ENCODE measurements at places on chromosomes 7 and 10. TPM values are rescaled to one million over a fixed set of nuclear protein-coding genes. Genes with fewer than 3 reads are reported as not detected.

The IKZF1 gene
- not detected for total RNA-seq

DNA sequence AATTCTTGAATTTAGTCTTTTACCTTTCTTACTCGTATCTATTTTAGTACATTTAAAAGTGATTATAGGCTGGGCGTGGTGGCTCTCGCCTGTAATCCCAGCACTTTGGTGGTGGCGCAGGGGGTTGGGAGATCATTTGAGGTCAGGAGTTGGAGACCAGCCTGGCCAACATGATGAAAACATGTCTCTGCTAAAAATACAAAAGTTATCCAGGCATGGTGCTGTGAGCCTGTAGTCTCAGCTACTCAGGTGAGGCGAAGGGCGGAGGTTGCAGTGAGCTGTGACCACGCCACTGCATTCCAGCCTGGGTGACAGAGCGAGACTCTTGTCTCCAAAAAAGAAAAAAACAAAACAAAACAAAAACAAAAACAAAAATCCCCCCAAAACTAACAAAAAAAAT lies 12.2 kb downstream of the PRKCQ start:
- no peak for DNase-seq

DNA sequence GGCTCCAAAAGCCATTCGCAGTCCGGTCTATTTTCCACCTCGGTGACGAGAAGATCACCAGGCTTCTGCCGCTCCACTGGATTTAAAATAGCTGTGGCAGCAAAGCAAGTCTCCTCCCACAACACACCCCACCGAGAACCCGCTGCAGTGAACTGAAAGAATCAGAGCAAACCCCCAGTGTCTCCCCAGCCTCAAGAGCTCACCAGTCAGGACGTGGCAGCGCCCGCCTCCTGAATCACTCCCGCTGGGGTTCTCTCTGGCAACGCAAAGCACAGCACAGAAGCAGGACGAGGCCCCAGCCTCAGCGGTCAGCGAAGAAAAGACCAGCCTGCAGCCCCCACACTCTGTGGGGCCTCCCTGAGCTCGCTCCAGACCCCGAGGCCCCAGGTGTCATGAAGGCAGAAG lies 126.1 kb upstream of the PPP2R2D start:
- DNase-seq = no peak

The HOXA10 gene
- 12.8 TPM for total RNA-seq

DNA sequence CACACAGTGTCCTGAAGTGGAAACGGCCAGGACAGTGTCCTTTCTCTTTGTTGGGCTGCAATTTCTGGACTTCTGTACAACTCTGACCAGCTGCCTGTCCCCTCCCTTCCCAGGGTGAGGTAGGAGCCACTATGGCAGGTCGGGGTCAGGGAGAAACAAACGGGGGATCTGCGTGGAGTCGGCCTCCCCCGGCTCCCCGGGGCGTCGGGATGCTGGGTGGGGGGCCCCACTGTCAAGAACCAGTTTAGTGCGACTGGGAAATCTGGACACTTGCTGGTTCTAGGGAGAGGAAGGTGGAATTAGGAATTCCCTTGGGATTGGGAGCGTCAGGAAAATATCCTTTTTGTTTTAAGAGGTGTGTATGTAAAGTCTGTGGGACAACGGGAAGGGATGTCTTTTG lies 567 bp downstream of the SYCE1 start:
- DNase-seq = no peak

The COL26A1 gene
- not detected for total RNA-seq

DNA sequence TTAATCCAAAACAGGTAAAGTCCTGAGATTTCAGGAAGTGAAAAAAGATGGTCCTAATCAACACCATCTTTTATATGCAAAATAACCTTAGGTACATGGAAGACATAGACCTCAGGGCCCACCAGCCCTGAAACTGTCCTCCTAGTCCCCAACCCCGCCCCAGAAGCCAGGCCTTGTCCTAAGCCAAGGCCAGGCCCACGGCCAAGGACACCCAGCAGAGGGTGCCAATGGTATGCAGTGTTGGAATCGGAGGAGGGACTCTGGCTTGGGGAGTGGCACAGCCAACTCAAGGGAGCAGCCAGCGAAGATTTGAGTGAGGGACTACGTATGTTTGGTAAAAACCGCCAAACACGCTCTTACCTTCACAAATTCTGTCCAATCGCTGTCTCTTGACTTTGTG lies 96.7 kb downstream of the ZRANB1 start:
- DNase-seq = no peak

The HACD1 gene
- total RNA-seq = 39.8 TPM

- DNase-seq = no peak
These were observed 20.4 kb upstream of the CCSER2 start for GRCh38 chr10:84308021-84308420.

DNA sequence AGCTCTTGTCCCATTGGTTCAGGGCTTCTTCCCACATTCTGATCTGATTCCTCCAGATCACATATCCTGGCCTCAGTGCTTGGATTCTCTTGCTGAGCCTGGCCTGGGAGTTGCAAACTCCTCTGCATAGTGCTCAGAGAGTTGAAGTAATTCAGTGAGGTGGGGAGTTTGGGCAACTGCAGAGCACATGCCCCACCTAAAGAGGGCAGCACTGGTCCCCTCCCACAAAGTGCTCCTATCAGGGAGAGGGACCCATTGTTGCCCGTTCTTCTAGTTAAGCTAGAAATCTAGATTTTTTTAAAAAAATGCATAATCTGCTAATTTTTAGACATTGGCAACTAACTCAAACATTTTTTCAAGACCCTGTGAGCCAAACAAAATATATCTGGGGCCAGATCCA lies 45.1 kb downstream of the CHN2 start:
- no peak for DNase-seq

DNA sequence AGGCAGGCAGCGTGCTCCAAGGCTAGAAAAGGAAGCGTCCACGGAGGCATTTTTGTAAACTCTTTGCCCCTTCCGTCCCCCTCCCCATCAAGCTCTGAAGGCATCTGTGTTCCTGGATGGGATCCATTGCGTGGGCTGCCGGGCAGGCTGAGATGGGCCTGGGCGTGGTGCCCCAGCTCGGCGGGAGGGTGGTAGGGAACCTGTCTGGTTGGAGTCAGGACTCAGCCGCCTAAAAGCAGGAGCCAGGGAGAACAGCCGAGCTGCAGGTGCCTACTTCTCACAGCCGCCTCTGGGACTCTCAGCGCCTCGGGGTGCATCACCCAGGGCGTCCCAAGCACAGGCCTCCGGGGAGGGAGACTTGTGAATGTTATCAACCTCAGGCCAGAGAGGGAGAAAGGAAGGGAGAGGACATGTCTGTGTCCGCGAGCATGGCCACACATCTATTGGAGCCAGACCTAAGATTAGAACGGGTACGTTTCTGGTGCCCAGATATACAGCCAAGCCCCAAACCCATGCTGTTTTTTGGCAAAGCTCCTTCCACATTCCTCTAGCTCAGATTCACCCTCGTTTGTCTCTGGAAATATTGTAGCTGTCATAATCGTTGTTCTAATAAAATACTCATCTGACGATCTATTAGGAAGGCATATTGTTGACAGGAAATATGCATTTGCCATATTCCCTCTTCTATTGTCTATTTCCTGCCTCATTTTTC lies 48.6 kb upstream of the CTBP2 start:
- no peak for DNase-seq

GRCh38 chr7:47715631-47716068 lies 133.7 kb upstream of the TNS3 start:
- DNase-seq = no peak

GRCh38 chr10:131282961-131283360 lies 28.6 kb downstream of the TCERG1L start:
- DNase-seq = no peak

DNA sequence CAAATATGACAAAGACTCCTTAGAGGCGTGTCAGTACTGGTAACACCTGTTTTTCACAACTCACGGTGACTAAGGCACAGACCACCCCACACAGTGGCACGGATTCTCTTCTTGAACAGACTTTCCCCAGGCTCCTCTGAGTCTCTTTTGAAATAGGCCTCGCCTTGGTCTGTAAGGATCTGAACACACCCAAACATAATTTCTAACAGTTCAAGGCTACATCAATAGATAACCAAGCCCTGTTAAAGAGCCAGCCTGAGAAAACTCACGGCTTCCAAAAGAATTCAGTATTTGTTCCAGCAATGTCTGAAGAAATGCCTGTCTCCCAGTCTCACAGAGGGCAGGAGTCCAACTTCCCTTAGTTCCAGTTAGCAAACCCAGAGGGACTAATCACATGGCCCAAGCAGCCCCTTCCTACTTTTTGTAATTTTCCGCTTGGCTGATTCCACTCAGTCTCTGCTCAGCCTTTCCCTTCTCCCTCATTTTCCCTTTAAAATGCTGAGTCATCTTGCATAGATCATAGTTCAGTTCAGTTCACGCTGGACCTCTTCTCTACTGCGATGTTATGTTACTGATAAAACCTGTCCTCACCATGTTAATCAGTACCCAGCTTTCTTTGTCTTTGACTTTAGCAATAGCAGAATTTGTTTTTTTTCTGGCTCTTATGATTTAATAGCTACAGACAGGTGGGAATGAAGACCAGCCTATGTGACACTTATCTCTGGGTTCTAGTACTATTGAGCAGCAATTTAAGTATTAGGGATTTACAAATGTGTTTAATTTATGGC lies 22.6 kb upstream of the AKR1C3 start:
- peak; percentile 85 for DNase-seq

GRCh38 chr10:125260260-125260659 lies 99.9 kb upstream of the CTBP2 start:
- no peak for DNase-seq

GRCh38 chr7:117835016-117835664 lies 38.1 kb downstream of the CTTNBP2 start:
- no peak for DNase-seq

GRCh38 chr10:99958302-99958701 lies 51.4 kb downstream of the DNMBP start:
- no peak for DNase-seq

The LIPK gene
- total RNA-seq = 0.17 TPM

The CFAP43 gene
- 0.06 TPM for total RNA-seq

The SLC16A12 gene
- total RNA-seq = 0.45 TPM

The BAIAP2L1 gene
- 2.9 TPM for total RNA-seq

- no peak for DNase-seq
These were observed 252.1 kb upstream of the TAC1 start for GRCh38 chr7:97479740-97480290.

The RBP3 gene
- total RNA-seq = not detected

GRCh38 chr7:52085610-52086009 lies 769.0 kb upstream of the COBL start:
- DNase-seq = no peak

The PPA1 gene
- 180 TPM for total RNA-seq

DNA sequence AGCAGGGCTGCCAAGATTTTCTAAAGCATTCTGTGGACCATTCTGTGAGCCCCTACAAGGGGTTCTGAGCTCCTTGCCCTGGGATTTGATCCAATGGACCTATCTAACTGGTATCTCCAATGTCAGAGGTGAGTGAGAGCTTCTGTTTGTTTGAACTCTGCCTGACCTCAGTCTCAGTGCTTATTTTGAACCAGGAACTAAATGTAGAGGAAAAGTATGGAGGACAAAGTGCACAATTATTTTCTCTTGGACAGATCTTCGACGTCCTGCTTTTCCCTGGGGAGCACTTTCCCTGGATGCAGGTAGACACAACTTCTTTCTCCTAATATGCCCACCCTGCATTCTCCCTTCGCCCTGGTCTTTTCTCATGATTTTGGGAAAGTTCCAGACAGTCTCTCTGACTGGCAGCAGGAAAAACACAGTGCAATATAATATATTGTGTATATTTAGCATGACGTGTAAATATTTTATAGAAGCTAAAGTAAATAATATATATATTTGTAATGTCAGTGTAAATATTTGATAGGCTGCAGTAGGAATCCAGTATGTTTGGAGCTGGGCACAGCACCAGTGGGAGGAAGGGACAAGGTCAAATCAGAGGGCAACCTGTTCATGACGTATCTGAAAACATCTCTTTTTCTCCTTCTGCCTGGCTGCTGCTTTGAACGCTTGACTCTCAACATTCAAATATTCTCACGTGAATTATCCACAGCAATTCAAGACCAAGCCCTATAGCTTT lies 184.0 kb upstream of the LYZL1 start:
- no peak for DNase-seq

The RBM20 gene
- total RNA-seq = 0.51 TPM

The PTF1A gene
- total RNA-seq = not detected

The LEP gene
- not detected for total RNA-seq

- no peak for DNase-seq
These were observed 4.6 kb upstream of the ZNF22 start for GRCh38 chr10:44995914-44996669.

GRCh38 chr7:155527664-155528063 lies 18.7 kb downstream of the CNPY1 start:
- DNase-seq = no peak

- no peak for DNase-seq
These were observed 1005.8 kb downstream of the NRG3 start for GRCh38 chr10:82880776-82881290.

DNA sequence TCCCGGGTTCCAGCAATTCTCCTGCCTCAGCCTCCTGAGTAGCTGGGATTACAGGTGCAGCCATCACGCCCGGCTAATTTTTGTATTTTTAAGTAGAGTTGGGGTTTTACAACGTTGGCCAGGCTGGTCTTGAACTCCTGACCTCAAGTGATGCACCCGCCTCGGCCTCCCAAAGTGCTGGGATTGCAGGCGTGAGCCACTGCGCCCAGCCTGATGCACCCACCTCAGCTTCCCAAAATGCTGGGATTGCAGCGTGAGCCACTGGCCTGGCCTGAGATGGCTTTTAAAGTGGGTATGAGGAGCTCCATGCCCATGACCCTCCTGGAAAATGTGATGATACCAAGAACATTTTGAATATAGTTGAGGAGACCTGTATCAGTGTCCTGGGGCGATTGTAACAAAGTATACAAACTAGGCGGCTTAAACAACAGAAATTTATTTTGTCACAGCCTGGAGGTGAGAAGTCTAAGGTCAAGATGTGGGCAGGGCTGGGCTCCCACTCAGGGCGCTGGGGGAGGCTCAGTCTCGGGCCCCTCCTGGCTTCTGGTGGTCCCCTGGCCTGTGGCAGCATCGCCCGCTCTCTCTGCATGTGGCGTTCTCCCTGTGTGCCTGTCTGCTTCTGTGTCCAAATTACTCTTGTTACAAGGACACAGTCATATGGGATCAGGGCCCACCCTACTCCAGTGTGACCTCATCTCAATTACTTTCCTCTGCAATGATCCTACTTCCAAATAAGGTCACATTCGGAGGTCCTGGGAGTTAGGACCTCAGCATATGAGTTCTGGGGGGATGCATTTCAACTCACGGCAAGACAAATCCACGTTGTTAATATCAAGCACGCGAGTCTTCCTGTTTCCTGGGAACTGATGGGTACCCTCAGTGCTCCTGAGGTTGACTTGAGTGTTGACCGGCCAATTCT lies 108.8 kb downstream of the ACTR3B start:
- no peak for DNase-seq

DNA sequence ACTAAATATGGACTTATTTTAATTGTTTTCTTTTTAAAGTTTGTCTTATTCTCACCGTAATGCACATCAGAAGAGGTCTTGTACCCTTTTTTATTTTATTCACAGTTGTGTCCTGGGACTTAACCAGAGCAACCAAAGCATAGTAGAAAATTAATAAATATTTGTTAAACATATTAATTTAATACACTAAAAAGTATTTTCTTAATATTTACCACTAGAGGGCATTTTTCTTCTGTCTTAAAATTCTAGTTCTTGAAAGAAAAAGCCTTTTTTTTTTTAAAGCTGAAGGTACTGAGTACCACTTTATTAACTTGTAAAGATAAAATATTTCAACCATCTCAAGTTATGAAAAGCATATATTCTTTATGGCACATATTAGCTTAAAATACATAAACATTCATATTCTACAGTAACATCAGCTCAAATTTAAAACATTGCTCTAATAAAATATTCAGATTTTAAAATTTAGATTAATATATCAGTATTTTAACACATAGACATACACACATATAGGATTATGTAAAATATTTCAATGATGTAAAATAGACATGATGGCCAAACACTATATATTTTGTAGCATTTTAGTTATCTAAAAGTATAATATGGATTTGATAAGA lies 260.4 kb downstream of the SEMA3A start:
- DNase-seq = no peak

The R3HCC1L gene
- 10.4 TPM for total RNA-seq

Measured in LHCN-M2 (cell line).